SK-N-SH treated with all-trans-retinoic acid at 6 μM for 48 hours (cell line): ENCODE measurements at places on chromosomes 16 and 17.
A peak's percentile ranks its signal among the peaks of the same experiment; 100 is the strongest.

- ATAC-seq: no peak
These were observed 5.8 kb upstream of the ABCA9 start for GRCh38 chr17:69066482-69066881.

- no peak for ATAC-seq
These were observed 58.2 kb downstream of the CYLD start for GRCh38 chr16:50800074-50800473.

DNA sequence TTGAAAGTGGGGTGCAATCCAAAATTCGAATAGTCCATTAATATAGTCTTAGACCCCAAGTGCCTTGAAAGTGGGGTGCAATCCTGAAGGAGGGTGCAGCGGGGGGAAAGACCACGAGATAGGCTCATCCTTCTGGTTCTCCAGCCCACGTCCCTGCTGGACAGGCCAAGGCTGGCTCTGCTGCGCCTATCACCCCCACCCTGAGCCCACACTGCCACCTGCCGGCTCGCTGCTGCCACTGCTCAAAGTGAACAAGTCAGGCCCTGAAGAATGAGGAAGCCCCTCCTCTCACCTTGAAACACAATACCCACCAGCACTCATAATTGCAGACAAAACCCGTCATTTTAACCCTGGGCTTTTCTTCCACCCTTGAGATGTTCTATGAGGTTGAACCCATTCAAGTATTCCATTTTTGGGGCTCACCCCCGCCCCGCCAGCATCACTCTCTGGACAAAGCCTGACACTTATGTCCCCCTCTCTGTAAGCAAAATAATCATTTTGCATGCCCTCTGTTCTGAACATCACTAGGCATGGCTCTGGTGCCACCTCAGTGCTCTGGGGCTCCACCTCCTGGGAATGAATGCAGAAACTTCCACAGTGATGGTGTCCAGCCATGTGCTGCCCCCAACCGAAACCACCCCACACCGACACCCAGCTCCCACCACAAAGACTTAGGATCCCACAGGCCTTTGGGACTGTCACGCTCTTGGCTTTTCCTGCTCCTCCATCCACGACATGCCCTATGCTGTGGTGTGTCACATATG, 56.8 kb downstream of the BEAN1 start:
- peak; percentile 89 for ATAC-seq

- ATAC-seq: no peak
These were observed 345.0 kb downstream of the SLC39A11 start for GRCh38 chr17:72747501-72747900.

- peak; percentile 97 for ATAC-seq
These were observed at the start of gene ZFP1 for GRCh38 chr16:75148311-75149195. Gene ZFP1, plus strand, starts transcription at chr16:75148524. Its CDS starts 4,428 bp downstream, at chr16:75152952.

DNA sequence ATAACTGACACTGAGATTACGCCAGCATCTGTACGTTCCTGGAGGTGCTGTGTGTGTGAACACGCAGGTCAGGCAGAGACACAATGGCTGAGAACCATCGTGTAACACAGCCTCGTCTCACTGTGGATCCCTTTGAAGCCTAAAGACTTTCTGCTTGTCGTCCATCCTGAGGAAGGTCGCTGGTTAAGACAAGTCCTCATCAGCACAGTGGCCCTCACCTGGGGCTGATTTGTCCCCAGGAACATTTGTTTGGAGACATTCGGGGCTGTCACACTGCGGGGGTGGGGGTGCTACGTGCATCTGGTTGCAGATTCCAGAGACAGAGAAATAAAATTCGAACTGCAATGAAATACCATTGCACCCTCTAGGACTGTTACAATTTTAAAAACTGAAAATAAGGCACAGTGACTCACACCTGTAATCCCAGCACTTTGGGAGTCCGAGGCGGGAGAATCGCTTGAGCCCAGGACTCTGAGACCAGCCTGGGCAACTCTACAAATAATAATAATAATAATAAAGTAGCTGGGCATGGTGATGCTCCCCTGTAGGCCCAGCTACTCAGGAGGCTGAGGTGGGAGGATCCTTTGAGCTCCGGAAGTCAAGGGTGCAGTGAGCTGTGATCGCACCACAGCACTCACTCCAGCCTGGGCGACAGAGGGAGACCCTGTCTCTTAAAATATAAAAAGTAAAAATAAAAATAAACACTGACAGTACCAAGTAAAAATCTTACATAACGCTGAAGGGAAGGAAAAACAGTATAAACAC, 112.0 kb upstream of the METRNL start:
- no peak for ATAC-seq

- no peak for ATAC-seq
These were observed 74.1 kb downstream of the SPECC1 start for GRCh38 chr17:20083156-20083859.

DNA sequence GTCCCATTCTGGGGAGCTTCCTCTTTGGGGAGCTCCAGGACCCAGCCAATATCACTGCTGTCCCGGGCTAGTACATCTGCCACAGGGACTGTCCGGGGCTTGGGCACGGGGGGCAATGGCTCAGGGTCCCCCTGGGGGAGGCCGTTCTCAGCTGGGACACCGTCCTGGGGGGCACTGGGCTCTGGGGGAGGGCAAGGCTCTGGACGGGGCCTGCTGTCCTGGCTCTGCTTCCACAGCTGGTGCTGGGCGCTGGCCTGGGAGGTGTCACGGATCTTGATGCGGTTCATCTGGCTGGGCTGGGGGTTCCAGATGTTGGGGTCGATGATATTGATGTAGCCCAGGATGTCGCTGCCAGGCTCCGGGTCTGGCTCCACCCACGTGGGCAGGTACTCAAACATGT, 26.1 kb downstream of the SLC5A10 start:
- no peak for ATAC-seq

DNA sequence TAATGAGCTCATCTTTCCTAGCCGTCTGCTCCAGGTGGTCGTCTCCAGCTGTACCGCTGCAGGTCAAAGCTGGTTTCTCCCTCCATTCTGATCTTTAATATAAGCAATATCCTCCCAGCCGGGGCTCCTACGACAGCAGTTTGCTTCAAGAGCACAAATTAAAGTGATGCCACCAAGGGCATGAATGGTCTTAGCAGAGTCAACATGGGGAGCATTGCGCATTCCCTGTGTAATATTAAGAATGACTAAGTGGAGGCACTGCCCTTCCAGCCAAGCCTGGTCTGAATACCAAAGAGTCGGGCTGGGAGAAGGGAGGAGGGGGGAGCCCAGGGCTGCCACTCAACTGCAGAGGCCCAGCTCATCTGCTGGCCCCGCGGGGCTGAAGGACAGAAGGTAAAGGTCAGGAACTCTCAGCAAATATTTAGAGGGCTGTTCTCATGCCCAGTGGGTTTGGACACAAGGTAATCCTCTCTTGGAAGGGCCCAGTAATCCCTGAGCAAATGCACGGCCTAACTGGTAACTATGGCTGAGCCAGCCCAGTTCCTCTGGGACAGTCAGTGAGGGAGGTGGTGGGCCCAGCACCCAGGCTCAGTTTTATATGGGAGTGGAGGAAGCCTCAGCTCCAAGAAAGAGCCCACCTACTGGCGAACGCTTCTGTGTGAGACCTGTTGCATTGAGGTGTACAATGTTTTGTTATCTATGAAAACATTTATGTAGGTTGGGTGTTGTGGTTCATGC, 121.2 kb downstream of the IRX3 start:
- no peak for ATAC-seq

DNA sequence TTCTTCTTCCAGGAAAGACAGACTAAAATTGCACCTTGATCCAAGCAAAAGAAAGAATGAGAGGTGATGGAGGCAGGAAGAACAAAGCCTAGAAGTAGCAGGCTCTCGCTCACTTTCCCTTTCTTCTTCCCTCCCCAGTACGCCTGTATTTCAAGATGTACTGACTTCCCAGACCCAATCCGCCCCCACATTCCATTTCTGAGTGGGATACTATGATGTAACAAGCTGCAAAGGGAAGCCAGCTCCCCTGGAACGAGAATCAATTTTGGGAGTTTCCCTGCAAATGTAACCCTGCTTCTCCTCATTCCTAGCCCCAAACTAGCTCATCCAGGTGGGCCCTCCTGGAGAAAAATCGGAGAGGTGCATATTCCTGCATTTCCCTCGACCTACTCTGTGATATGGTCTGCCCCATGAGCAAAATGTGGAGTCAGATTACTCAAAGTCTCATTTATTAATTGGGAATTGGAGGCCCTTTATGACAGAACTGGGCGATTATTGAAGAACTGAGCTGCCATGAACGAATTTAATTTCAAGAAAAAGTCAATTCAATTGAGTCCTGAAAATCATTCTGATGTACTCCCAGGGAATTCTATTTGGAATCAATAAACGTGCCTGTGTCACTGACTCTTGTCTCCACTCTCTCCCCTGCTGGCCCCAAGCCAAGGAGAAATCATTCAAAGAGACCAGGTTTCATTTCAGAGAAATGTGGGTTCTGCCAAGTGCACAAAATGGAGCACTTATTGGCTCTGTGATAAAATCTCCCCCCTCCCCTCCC, 398.9 kb downstream of the SHISA9 start:
- no peak for ATAC-seq

DNA sequence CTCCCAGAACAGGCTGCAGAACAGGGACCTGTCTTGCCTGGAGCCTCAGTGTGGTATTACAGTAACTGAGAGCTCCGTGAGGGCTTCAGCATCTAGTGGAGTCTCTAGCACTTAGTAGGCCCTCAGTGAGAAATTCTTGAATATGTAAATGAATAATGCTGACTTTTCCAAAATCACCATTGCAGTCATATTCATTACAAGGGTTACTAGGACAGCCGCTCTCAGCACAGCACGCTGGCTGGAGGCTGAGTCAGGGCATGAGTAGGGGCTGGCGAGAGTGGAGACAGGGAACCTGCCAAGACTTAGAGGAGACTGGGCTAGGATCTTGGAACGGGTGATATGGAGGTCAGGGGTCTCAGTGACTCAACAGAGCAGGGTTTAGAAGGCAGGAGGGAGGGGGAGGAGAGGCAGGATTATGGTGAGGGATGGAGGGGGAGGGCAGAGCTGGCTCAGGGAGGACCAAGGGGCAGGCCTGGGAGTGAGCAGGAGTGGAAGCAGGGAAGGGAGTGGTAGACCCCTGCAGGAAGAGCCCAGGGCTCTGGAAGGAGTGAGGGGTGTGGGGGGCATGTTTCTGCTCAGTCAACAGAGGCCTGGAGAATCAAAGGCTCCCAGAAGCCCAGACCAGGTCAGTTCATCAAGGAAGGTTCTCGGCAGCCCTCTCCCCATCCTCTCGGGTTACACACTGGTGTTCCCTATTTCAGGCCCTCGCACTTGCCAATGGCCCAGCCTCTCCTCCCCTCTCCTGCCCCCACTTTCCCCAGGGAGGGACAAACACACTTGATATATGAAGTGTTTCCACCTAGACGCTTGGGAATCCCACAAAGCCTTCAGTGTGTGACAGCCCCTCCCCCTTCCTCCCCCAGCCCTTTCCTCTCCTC, 42.3 kb downstream of the FZD2 start:
- ATAC-seq: peak; percentile 96

GRCh38 chr17:31387438-31387837, 4.0 kb upstream of the RAB11FIP4 start:
- ATAC-seq: no peak

DNA sequence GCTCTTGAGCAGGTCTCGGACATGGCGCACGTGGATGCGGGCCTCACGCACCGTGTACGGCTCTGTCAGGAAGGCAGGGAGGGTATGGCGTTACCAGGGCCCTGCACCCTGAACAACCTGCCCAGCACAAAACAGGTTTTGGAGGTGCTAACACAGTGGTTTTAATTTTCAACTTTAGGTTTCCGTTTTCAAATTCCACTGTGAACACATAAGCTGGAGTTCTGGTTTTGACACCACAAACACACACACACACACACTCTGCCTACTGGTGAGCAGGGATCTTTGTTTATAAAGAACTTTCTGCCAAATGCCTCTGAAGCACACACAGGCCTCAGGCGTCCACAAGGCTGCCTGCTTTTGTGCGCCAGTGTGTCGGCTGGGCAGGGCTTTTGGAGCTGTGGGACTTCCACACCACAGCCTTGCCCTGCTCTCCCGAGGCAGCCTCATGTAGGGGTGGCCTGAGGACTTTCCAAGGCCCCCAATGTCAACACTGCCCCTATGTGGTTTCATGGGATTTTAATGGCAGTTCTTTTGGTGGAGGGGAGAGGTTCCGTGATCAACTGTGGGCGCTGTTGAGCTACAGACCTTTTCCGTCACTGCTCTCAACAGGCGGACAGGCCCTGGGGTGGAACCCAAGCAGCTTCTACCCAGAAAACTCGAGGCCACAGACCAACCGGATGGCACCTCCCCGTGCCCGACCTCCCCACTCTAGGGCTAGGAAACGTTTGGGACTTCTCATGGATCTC, 9.4 kb downstream of the CLUH start:
- no peak for ATAC-seq

GRCh38 chr17:40427002-40427491, 9.4 kb upstream of the TOP2A start:
- ATAC-seq: no peak

- ATAC-seq: peak; percentile 0; the same call in 2 of the 3 replicates
These were observed 1.1 kb downstream of the SOCS3 start for GRCh38 chr17:78358538-78359320.

- peak; percentile 84 for ATAC-seq
These were observed 9.8 kb downstream of the TMEM204 start for GRCh38 chr16:1543085-1543896.

GRCh38 chr17:10513299-10514067, 4.9 kb downstream of the MYH1 start:
- no peak for ATAC-seq

- no peak for ATAC-seq
These were observed 9.4 kb upstream of the ARHGAP23 start for GRCh38 chr17:38418693-38419507.

- no peak for ATAC-seq
These were observed 84.1 kb downstream of the RAB11FIP4 start for GRCh38 chr17:31475378-31476162.

- no peak for ATAC-seq
These were observed 74.7 kb downstream of the KLHDC4 start for GRCh38 chr16:87690911-87691685.

DNA sequence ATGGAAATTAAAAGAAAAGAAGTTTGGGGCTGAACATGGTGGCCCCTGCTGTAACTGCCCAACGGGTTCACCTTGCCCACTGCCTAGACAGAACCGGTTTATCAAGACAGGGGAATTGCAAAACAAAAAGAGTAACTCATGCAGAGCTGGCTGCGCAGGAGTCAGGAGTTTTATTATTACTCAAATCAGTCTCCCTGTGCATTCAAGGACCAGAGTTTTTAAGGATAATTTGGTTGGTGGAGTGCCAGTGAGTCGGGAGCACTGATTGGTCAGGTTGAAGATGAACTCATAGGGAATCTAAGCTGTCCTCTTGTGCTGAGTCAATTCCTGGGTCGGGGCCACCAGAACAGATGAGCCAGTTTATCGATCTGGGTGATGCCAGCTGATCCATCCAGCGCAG, 4.4 kb upstream of the SCPEP1 start:
- no peak for ATAC-seq

GRCh38 chr17:77190576-77190975, 49.8 kb downstream of the SEC14L1 start:
- ATAC-seq: no peak
